Activated naive CD4-positive, alpha-beta T cell treated with anti-CD3 and anti-CD28 coated beads, Interleukin-2, amount 50 U/mL, for 72 hours (primary cell): ENCODE measurements at places on chromosomes 3 and 15.

GRCh38 chr3:4517643-4518311, 24.6 kb downstream of the ITPR1 start:
- no peak for DNase-seq

GRCh38 chr15:42921342-42921731, 759 bp upstream of the TTBK2 start:
- DNase-seq = peak; percentile 49

DNA sequence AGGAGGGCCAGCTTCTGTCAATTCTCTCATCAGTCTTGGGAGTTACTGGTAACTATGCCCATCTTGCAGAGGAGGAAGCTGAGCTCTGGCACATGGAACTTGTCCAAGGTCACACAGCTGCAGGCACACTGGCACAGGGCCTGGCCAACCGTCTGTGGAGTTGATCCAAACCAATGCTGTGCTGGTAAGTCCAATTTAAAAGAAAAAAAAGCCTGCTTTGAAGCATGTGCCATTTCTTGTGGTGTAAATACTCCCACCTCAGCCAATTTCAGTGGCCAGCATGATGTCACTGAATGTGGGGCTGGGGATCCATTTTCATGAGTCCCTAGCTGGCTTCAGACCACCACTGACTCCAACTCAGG, 83.4 kb downstream of the CHSY1 start:
- no peak for DNase-seq

GRCh38 chr15:54582863-54583643, 604.8 kb downstream of the UNC13C start:
- DNase-seq = no peak

- DNase-seq = no peak
Observed at GRCh38 chr3:170423001-170423615, 4.4 kb downstream of the CLDN11 start.

DNA sequence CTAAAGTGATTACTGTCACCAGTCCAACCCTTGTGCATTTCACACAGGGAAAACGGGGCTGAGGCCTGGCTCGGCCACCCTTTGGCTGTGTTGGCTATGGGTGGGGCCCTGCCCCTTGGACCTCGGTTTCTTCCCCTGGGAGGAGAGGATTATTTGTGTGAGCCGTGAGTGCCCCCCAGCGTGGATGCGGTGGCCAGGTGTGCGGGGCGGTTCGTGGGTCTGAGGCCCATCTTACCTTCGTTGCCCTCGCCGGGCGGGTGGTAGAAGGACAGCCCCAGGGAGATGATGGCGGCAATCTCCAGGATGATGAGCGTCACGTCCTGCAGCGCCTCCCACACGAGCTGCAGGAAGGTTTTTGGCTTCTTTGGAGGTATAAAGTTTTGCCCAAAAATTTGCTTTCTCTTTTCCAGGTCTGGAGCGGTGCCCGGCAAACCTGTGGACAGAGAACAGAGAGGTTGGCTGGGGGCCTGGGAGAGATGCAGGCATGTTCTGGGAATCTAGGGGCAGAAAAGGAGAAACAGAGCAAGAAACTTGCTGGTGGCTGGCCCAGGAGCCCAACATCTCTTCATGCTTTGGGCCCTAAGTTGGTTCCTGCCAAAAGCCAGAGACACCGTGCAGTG, 89.6 kb upstream of the SEC13 start:
- DNase-seq = no peak

GRCh38 chr3:98974442-98974841, 72.9 kb upstream of the DCBLD2 start:
- no peak for DNase-seq

DNA sequence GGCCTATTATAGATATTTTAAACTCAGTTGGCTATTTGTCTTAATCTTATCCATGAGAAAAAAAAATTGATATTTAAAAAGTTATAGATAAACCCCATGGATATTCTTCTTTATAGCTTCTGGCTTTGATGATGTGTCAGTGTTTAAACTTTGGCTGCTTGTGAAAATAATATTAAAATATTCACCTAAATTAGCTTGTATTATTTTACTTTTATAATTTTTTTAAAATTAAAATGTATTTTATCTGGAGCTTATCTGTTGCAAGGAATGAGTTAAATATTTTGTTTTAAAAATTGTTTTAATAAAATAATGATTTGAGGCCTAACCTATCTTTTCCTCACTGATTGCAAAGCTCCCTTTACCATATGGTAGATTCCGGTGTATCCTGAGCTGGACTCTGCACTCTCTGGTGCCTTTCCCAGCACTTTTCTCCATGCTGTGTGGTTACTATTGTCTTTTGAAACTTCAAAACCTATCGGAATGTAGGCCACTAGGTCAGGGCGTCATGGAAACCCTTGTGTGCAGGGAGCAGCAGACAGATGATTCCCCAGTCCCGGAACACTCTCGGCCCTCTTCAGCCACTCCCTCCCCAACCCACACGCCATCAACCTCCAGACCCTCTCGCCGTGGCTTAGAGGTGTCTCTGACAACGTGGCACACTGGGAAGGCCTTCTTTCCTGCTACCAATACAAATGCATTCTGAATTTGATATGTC, 252.3 kb upstream of the ATP10A start:
- DNase-seq = no peak

DNA sequence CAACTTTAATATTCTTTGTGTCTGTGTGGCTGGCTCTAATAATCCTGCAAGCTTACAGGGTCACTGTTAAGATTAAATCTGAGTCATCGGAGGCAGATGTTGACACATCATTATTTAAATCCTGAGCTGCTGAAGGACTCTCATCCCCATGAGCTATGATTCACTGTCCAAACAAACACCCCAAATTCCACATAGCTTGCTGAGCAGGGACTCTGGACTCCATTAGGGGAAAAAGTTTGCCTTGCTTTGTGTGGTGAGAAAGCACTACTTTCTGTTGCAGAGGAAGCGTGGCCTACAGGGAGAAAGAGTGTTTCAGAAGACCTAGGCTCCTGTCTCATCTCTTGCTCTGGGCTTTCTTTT, 213.7 kb downstream of the PDCD6IP start:
- DNase-seq = no peak

- DNase-seq = no peak
Observed at GRCh38 chr15:53520996-53521395, 238.5 kb downstream of the WDR72 start.

- no peak for DNase-seq
Observed at GRCh38 chr3:12934431-12934830, 93.1 kb upstream of the RPL32 start.

DNA sequence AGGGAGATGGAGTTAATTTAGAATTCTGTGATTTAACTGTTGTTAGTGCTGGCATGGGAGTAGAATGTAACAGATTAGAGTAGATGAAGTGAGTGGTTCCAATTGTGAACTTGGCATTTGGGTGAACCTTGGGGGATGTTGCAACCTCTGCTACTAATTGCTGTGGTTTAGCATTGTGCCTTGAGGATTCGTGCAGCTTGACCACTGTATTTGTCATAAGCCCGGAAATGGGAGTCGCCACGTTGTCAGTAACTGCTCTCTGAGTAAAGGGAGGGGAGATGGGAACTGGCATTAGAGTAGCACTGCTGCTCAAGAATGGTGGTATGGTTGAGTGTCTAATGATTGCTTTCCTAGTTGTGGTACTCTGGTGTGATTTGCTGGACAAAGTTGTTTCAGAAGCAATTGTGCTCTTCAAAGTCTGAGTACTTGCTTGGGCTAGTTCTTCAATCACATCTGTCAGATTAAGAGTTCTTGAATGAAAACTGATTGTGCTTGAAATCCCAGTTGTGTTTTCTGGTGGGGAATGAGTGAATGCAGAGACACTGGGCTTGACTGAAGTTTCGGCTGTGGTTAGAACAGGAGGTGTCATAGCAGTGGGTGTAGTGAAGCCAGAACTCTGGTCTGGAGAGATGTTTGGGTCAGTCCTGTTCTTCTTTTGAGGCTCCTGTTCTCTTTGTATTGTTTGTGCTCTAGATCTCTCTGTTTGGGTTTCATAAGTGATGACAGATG, 15.4 kb downstream of the IGSF10 start:
- DNase-seq = no peak

DNA sequence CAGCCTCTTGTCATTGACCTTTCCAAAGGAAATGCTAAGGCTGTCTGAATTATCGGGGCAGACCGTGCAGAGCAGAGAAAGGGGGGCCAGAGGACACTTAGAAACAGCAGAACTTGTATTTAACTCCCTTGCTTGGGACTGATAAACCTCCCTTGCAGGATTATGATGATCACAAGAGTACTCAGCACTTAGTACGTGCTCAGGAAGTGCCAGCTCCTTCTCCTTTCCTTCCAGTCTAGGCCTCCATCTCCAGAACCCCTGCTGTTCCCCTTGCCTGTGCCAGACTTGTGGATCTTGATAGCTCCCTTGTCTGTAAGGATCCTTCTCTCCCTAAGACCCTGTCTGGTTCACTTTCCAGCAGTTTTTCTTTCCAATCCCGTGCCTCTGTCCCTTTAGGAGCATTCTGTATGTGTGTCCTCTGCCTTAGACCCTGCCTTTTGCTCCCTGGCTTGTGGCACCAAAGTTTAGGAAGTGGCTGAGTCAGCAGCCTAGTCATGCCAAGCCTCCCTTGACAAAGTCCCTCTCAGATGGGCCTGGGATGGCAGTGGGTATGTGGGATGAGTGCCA, 747 bp downstream of the SORD start:
- DNase-seq = no peak

- no peak for DNase-seq
Observed at GRCh38 chr3:46206282-46207015, 1.7 kb downstream of the CCR1 start.

DNA sequence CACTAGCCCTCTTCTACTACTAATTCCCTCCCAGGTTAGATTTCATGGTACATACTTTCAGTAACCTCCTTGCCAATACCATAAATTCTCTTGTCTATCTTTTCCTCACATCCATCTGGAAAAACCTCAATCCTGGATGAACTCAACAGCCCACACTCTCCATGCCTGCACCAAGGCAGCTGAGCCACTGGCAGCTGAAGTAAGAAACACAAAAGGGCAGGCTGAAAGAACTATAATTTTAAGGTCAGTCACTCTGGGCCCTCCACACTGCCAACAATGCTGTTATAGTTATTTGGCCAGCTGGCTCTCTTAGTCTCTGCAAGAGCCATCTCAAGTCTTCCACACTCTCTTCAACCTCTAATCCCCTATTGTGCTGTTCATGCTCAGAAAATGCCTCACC, 15.1 kb upstream of the TIPARP start:
- DNase-seq = no peak

GRCh38 chr15:48449734-48450133, 118.5 kb downstream of the DUT start:
- no peak for DNase-seq

DNA sequence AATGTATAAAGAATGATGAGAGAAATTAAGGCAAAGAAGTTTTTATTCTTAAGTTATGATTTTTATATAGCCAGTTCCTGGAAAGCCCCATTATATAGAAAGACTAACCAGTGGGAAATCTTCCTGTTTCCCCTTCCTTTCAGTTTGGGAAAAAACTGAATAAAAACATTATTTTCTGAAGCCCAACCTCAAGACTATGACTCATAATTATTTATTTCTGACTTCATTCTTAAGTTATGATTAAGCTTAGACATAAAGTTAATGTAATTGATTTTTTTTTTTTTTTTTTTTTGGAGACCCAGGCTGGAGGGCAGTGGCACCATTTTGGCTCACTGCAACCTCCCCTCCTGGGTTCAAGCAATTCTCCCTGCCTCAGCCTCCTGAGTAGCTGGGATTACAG, 55.8 kb downstream of the TRPC1 start:
- no peak for DNase-seq

DNA sequence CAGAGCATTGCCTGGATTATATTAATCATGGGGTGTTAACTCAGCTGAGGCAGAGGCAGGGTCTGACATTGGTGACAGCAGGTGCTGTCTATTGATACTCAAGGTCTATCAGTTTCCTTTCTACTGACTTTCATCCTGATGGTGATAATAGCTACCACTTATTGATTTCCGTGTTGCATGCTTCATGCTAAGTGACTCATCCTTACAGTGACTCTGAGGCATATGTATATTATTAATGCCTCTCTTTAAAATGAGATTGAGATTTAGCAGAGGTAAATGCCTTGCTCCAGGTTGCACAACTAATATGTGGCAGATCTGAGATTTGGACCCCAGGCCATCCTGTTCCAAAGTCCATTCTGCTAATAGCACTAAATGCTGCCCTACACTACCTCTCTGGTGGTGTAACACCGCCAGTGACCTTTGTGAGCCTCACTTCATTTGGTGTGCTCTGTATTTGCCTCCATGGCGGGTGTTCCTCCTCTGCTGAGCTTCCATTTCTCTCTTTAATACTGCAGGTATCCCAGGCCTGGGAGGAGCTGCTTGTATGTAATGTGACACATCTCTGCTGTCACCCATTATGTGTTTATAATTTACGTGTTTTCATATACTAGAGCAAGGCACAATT, 50.4 kb downstream of the GPR171 start:
- no peak for DNase-seq

DNA sequence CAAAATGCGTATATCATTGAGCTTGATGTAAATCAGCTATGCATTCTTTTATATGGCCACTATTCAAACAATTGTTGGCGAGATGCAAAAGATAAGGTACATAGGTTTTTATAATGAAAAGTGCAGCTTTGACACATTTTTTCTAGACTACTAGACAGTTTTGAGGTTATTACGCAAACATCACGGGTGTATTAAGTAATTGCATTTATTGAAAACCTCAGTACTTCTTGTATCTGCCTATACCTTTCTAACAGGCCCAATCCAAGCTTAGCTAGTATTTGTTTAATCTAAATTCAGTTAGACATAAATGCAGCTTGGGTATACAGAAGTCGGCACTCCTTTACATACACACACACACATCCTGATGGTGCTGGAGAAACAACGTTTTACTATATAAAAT, 2.7 kb downstream of the SPESP1 start:
- no peak for DNase-seq

DNA sequence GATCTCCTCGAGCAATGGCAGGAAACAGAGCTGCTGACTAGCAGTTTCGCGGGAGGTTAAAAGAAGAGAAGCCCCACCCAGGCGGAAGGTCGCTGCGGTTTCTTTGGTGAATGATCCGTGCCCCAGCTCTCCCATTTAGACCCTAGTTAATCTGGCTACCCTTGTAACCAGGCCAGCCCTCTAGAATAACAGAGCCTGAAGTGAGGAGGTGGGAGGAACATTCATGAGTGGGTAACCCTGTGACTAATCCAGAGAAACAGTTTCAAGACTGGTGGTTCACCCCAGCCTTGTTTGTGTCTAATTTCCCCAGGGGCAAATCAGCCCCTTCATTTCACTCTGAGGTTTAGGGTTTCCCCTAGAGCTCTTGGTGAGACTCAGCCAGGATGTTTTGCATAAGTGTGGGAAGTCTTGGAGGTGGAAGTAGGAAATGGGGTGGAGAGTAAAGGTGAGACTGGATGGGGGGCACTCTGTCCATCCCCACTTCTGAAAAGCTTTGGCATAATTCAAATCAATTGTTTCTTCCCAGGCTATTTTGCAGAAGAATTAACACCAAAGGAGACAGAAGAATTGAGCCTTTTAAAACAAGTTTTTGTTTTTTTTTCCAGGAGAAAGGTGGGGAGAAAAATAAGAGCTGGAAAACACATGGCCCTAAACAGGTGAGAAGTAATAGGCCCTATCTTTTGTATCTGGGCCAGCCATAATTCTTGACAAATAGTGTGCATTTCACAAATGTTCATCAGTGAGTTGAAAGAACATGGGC, 303.1 kb downstream of the RPLP1 start:
- DNase-seq = peak; percentile 86
